ENCODE measurements at places on chromosomes 5 and 9.

DNA sequence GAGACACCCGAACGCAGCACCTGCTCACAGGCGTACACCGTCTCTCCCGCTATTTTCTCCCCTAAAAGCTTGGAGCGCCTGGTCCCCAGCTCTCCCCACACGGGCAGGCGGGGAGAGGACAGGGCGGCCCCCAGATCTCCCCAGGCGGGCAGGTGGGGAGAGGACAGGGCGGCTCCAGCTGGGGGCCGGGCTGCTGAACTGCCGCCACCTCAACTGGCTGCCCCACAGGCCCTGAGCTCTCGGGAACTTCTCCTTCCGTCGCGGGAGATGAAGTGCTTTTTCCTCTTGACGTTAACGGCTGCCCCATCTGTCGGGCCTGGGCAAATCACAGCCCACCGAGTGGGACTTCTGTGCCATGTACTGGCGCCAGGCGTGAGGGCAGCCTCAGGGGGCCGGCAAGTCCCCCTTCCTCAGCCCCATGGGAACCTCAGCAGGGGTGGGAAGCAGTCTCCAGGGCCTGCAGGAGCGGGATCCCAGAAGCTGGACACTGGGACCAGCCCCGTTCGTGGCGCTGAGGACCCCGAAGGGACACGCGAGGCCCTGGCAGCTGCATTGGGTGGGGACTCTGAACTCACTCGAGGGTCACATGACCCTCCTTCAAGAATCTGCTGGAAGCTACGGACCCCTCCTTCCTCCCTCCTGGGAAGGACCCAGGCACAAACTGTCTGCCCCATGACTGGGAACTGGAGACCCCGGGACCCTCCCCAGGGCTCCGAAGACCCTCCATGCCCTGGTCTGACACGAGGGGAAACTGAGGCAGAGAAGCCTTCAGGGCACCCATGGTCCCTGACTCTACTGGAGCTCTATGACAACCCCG, 5.7 kb upstream of the EGFL7 start:
- no peak for DNase-seq

- no peak for DNase-seq
These were observed 354.6 kb downstream of the ZSWIM6 start for GRCh38 chr5:61686491-61687257.

- DNase-seq = no peak
These were observed 77.3 kb downstream of the SLC25A46 start for GRCh38 chr5:110815916-110816605.

DNA sequence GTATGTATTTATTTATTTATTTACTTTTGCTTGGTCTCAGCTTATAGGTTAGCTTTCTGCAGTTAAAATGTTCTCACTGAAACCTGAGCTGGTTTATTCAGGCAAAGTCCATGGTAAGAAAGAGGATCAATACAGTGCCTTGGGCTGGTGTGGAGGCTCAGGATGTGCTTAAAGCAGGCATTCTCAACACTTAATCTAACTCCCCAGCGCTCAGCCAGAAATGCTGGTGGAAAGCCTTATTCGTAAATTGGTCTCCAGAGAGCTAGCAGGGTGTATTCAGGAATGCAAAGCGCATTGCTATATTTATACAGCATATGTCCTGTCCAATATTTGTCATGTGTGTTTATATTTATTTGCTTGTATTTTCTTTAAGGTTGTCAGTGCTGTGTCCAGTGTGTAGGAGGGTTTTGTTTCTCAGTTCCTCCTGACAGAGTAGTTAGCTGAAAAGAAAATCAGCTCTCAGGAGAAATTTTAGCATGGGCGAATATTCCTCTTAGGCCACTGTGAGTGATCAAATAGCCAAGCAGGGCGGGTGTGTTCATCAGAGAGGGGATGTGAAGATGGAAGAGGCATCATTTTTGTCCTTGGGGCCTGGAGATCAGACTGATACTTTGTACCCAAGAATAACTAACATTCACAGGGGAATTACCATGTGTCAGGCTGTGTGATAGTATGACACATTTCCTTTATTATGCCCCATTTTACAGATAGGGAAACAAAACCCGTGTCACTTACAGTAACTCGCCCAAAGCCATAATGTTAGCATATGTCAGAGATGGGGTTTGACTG, 65.8 kb downstream of the DOCK2 start:
- no peak for DNase-seq

DNA sequence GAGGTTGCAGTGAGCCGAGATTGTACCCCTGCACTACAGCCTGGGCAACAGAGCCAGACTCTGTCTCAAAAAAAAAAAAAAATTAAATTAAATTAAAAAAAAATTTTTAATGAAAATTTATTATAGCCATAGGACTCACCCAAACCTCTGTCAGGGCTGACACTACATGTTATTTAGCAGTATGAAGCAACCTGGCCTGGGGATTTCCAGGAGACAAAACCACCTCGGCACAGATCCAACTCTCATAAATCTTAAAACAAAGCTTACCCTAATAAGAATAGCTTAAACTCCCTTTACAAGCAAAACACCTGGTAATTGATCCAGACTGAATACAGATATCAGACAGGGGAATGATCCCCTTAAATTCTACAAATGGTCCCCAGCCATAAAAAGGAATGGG, 38.4 kb downstream of the PPP1R2B start:
- DNase-seq = no peak

DNA sequence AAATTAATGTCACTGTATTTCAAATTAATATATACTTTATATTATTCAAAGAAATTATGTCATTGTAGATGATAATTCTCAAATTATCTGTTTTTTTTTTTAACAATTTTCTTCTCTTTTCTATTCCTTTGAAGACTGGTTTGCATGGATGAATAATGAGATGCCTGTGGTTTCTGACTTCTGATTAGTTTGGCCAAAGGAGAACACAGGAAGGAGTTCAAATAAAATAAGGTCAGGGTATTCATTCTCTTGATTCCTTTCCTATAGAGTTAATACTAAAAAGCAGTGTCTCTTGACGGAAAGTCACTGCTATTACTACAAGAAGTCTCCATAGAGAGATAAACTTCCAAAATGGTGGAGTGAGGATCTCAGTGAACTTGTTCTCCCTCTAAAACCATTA, 279.6 kb upstream of the FTMT start:
- DNase-seq = no peak

GRCh38 chr5:54136516-54137440, 173.6 kb downstream of the ARL15 start:
- no peak for DNase-seq

DNA sequence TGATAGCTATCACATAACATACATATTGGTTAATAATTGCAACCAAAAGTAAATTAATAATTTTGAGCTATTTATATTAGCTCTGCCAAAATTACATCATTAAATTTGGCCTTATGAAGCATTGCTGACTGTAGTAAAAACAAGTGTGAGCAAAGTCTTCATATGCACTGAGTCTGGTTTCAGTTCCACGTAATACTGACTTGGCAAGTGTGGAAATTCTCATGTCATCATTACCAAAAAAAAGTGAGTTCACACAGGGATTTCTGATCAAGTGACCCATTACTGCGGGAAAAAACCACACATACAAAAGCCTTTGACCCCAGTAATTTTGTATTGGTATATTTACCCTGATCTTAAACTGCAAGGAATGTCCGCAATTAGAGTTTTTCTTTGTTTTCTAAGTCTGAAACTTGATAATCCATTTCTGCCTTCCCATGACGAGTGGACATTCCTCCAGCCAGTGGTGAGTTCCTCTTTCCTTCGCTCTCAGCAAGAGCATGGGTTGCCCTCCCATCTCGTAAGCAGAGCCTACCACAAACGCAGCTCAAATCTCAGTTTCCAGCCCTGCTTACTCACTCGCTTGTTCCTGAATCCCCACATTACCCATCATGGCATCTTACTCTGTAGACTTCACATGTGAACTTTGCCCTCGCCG, 220.2 kb upstream of the DMRT1 start:
- no peak for DNase-seq

DNA sequence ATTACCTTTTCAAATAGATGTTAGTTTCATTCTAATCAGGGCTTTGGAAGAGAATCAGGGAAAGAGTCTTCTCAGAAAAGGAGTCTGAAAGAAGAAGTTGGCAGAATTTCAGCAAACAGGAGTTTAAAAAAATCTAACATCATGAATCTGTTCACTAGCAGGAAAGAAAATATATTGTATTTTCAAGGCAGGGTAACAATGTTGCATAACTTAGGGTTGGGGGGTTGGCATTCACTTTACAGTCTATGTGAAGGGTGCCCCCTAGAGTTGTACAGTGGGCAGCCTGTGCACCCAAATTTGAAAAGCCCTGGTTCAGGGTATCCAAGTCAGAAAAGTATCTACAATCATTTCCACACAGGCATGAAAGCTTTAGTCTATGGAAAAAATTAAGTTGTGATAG, 348.4 kb upstream of the SLC30A5 start:
- no peak for DNase-seq

- no peak for DNase-seq
These were observed 59.8 kb downstream of the TNC start for GRCh38 chr9:115058175-115058574.

GRCh38 chr9:134855900-134856377, 24.7 kb upstream of the FCN2 start:
- DNase-seq = no peak

DNA sequence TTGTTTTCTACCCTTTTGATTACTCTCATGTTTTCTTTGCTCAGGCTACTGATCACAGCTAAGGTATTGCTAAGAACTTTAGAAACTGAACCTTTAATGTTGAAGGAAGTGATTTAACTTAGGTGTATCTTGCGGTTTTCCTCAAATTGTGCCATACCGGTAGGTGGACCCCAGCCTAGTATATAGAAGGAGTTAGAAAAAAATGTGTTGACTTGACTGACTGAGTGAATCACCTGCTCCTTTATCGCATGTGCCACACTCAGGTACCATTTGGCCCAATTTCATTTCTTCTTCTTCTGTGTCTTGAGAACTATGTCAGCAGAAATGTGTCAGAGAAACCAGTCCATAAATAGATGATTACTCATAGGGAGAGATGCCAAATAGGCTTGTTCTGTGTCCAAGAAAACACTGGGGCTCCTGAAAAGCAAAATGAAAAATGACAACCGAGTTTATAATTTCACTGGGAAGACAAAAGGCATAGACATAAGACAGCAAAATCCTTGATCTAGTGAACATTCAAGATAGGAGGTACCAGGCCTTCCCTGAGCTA, 19.4 kb downstream of the PLPPR1 start:
- no peak for DNase-seq

GRCh38 chr5:149007174-149007573, 55.7 kb downstream of the SH3TC2 start:
- no peak for DNase-seq

DNA sequence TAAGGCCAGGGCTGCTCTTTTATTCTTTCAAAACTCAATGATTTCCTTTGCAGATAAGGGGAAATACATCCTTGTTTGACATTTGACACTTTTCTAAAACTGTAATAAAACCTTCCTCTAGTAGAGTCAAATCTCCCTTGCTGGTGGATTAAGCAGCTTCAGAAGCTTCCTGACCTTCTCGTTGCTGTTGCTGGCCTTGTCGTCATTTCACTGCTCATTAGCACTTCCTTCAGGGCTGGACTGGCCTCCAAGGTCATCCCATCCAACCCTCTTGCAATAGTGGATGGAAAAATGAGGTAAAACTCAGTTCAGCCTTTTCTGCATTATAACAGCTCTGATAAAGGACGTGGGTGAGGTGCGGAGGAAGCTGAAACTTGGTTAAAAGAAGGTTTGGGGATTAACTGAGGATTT, 1.1 kb upstream of the ADAMTSL1 start:
- DNase-seq = no peak

DNA sequence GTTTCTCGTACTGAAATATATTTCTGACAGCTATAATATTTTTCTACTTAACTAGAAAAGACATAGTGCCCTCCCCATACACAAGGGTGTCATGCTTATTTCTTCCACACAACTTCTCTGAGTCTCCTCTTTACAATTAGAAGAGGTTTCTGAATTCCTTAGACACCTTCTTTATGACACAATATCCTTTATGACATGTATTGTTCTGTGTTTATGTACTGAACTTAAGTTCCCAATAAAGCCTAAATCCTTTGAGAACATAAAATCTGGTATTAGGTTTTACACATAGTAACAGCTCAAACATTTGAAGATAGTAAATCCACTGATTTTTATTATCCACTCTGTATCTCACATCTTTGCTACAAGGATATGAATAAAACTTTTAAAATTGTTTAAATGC, 32.5 kb downstream of the GRAMD2B start:
- no peak for DNase-seq

DNA sequence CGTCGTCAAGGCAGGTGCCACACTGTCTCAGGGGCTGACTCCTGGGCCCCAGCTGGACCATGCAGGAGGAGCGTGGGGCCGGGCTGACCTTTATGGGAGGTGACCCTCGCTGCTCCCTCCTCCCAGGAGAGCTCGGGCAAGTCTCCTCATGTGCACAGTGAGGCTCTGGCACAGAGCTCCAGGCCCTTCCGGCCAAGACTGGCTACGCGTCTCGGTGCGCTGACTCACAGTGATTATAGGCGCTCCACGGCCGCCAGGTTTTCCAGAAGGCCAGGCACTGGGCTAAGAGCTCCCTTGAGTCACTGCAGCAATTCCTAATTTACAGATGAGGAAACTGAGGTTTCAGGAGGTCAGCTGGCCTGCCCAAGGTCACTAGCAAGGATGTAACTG, 47.4 kb downstream of the VAV2 start:
- no peak for DNase-seq

- DNase-seq = no peak
These were observed 76.7 kb downstream of the STRBP start for GRCh38 chr9:123191680-123192079.

DNA sequence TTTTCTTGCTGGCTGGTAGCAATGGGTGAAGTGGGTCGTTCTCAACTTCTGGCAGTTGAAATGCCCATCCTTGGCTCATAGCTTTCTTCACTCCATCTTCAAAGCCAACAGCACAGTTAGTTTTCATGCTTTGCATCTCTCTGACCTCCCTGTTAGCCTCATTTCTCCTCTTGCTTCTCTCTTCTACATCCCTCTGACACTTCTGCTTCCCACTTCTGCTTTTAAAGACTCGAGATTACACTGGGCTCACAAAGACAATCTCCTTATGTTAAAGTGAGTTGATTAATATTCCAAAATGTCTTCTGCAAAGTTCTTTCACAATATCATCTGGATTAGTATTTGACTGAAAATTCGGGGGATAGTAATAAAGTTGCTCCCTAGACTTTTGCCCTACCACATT, 684.8 kb upstream of the CCNG1 start:
- DNase-seq = no peak

GRCh38 chr9:115008536-115009270, 78.3 kb upstream of the TNFSF8 start:
- DNase-seq = no peak

DNA sequence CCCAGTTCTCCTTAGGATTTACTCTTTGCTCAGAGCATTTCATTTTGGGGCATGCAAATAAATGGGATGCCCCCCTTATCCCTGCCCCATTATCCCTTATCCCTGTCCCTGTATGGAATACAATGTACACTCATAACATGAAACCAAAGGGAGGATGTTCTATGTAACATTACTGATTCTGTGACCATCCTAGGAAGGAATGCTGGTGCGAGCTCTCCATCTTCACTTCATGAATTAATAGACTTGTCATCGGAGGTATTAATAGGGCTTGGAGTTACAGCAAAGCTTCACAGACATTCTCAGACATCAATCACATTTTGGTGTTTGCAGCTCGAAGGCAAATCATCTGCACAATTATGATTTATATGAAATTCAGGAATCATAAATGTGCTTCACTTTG, 20.4 kb upstream of the PIK3R1 start:
- DNase-seq = no peak
